Spinal cord (tissue), 10 donors: ENCODE measurements at places on chromosomes 4 and X.

DNA sequence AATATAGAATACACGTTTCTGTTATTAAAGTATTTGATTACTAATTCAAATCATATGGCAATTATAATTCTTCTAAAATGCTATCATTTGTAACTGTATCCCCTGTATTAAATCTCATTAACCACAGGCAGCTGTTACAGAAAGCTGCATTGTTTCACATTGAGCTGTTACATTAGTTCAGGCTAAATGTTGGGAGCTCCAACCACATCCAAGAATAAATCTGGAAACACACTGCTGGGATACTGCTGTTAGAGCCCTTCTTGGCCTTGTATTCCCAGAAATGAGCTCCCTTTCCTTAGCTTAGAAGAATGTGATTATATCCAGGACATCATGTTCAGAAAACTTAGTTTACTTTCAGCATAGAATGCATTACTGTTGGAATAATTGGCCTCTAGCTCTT lies 48.2 kb downstream of the GUCY1B1 start:
- no peak for DNase-seq

DNA sequence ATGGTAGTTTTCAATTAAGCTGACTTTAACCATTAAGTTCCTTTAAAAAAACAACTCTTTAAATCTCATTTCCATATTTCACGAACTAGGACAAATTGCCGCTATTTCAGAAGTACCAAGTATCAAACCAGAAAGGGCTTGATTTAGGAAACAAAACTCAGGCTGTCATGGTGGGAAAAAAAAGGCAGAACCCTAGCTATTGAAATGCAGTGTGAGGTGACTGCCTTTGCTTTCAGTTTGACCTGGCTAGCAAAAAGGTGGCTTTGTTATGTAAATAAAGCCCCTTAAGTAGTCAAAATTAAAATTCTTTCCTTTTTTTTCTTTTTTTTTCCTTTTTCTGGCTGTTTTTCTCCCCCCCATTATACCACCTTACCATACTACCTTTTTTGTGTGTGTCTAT lies 40.6 kb upstream of the CYP2U1 start:
- no peak for DNase-seq

DNA sequence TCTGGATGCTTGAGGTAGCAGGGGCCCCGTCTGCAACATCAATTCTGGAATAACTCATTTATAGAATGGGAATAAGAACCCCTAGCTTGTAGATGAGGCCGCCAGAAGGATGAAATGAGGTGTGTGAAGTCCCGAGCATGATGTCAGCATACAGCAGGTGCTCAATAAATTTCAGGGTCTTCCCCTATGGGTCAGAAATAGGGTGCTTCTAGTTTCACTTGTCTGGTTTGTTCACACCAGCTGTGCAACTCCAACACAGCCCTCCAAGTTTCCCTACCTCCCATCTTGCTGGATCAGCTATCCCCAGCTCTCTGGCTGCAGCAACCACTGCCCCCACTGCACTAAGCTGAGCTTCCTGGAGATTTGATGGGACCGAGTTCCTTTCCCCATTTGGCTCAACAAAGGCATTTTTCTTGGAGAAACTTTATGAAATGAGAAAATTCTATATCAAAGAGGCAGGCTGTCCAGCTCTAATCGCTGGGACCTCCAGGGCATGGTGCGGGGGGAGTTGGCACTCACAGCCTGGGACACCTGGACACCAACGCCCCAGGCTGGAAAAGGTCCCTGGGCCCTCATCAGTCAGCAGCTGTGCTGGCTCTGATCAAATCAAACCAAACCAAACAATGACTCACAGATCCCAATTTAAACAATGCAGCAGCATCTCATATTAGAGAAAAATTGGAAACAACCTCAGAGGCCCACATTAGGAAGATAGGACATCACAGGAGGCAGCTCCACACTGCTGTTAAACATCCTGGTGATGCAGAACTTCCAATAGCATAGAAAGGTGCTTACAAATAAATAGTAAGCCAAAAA lies 13.3 kb downstream of the SLC2A9 start:
- DNase-seq, result no peak

DNA sequence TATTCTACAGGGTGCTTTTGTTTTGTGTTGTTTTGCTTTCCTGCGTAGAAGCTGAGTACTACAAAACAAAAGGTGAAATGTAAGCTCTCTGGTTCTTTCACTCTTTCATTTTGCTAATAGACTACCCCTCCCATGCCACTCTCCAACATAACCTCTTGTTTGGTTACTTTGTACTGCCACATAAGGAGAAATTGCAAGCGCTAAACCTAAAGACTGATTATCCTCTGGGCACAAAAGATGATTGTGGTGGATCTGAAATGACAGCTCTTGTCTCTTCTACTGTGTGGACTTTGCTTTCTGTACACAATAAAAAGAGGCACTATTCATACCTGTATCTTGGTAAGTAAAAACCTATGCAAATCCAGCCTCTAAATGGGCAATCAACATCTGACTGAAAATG lies 5.3 kb downstream of the MBNL3 start:
- DNase-seq, result no peak

DNA sequence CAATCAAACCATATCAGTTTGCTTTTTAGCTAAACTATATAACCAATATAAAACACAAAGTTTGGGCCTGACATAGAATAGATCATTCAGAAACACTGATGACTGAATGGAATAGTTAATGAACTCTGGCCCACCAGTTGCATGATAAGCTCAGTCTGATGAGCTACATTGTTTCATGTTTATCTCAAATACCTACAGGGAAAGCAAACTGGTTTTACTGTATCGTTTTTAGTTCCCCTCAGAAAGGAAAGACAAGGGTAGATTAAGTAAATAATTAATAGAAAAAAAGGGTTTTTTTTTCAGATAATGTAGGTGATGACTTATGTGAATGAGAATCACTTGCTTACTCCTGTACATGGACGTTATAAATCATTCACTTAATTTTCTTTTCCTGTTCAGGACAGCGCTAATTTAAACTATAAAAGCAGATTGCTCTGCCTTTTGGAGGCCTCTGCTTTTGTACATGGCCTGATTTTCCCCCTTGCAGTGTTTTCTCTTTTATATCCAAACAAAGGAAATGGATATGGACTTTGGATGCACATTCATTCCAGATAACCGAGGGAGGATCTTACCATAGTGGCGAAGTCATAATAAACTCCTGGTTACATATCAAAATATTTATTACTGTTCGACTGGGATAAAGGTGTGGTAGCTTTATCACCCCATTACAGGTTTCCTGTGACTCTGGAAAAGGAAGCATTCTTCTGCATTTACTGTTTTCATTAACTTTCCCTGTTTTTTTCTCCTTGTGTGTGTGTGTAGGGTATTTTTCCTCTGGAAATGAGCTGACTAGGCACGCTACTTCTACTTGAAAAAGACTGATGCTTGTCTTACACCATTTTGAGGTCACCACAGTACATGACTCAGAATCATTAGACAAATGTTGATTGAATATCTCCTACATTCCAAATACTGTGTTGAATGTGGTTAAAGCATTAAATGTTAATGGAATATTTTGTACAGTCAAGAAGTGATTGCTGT lies 373.1 kb upstream of the HS3ST1 start:
- DNase-seq, result no peak

DNA sequence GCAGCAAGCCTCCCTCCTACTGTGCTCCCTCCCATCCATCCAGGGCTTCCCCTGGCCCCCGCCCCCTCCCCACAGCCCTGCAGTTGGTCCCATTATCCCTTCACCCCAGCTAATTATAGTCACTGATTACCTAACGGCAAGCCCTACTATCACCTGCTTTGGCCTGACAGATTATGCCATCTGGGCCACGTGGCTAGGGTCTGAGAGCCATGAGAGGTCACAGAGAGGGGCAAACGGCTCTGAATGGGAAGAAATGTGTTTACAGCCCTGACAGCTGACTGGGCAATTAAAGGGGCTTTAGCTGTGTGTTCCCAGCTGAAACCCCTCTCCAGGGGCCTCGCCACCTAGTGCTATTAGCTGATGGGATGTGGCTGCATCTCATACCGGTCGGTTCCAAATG lies 134.4 kb upstream of the CPEB2 start:
- DNase-seq, result no peak

DNA sequence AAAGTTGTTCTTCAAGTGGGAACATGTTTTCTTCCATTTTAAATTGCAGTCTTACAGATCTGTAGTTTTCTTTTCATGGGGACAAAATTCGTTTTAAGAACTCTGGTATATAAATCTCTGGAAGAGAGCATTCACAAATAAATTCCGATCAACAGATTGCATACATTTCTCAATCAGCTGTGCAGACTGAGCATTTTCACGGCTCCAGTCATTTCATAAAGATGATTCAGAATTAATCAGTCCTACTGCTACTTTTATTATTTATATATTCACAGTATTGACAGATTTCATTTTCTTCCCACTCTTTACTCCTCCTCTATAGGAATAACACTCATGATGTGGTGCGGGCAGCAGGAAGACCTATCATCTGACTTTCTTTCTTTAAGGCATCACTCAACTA lies 534.9 kb upstream of the FTHL17 start:
- DNase-seq, result no peak

DNA sequence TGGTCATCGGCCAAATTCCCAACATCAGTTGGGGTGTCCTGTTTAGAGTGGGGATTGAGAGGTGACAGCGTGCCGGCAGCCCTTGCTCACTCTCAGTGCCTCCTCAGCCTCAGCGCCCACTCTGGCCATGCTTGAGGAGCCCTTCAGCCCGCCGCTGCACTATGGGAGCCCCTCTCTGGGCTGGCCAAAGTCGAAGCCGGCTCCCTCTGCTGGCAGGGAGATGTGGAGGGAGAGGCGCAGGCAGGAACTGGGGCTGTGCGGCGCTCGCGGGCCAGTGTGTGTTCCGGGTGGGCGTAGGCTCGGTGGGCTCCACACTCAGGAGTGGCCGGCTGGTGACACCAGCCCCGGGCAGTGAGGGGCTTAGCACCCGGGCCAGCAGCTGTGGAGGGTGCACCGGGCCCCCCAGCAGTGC lies 7.1 kb upstream of the CENPU start:
- no peak for DNase-seq

DNA sequence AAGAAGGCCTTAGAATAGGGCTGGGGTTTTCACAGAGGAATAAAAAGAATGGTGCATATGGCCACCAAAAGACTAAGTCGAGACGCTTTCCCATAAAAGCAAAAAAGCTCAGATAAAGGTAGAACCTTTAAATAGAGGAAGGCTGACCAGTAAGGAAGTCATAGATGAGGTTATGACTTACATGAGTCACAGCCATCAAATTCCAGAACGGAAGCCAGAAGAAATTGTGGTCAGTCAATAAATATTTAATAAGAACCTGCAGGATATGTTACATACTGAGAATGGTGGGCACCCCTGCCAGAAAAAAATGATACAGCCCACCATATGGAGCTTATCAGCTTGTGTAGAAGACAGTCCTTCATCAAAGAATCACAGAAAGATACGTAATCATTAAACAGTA lies 120.1 kb downstream of the MANBA start:
- no peak for DNase-seq

DNA sequence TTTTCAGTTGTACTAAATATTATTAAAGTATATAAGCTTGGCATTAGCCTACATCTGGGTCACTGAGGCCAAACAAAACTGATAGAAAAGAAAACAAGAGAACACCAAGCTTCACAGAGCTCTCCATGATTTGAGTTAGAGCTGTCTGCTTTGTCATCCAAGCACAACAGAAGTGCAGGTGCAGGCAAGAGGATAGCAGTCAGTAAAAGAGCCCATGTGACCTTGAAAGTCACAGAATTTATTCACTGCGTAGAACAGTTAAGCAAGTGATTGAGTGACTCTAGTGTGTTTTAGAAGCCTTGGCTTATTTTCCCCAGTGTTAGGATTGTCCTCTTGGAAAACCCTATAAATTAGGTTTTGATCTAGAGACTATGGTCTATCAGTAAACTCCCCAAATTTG lies 49.4 kb upstream of the PRDM5 start:
- DNase-seq, result no peak

- DNase-seq, result no peak
These were observed 60.3 kb upstream of the ZNF81 start for GRCh38 chrX:47776292-47777006.

GRCh38 chr4:23814996-23815660 lies 74.7 kb downstream of the PPARGC1A start:
- DNase-seq, result peak; percentile 24

- DNase-seq, result no peak
These were observed 47.6 kb downstream of the FSTL5 start for GRCh38 chr4:162116095-162116779.

- peak; percentile 79 for DNase-seq
These were observed at the start of gene MAOA for GRCh38 chrX:43656005-43656494. Gene MAOA, plus strand, starts transcription at chrX:43656299. Its CDS starts 43 bp downstream, at chrX:43656342.

DNA sequence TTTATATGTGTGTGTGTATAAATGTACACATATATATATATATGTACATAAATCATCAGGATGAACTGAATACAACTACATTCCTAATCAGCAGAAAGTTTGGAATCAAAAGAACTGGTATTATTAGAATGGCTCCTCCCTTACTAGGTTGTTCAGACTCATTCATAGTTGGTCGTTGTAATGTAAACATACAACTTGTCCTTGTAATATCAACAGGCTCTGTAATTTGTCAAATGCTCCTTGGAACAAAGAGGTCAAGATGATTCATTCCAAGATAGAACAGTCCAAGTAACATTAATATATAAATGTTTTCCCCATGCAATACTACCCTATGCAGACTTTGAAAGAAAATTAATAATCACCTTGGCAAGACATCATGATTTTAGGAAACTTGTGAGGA lies 351.4 kb upstream of the SMIM31 start:
- DNase-seq, result no peak

GRCh38 chr4:121829511-121829910 lies 5.8 kb upstream of the CCNA2 start:
- no peak for DNase-seq

GRCh38 chrX:24153178-24153795 lies 3.8 kb downstream of the ZFX start:
- no peak for DNase-seq

DNA sequence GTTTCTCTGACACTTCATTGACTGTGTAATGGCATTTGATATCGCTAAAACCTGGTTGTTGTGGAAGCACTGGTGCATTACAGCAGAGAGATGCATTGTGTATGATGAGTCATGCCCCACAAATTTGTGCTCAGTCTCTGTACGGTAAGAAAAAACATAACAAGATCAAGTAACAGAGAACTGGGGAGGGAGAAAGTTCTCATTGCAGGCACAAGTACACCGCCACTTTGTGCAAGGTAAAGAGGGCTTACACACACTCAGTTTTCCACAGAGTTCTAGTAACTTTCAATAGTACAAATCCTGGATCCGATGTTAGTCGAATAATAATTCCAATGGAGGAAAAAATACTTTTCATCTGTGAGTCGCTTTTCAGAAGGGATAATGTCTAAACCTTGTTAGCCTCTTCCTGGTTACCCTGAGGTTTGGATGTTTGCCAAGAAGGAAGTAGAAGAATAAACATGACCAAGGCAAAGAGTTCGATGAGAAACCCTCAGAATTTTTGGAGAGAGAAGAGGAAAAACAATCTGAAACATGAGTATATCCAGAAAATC lies 512.5 kb upstream of the SLIT2 start:
- no peak for DNase-seq

GRCh38 chrX:134075894-134076718 lies 90.7 kb upstream of the GPC3 start:
- no peak for DNase-seq

GRCh38 chr4:167233685-167234315 lies 494 bp downstream of the SPOCK3 start:
- peak; percentile 3 for DNase-seq
